ENCODE measurements at places on chromosomes 11 and 22.

DNA sequence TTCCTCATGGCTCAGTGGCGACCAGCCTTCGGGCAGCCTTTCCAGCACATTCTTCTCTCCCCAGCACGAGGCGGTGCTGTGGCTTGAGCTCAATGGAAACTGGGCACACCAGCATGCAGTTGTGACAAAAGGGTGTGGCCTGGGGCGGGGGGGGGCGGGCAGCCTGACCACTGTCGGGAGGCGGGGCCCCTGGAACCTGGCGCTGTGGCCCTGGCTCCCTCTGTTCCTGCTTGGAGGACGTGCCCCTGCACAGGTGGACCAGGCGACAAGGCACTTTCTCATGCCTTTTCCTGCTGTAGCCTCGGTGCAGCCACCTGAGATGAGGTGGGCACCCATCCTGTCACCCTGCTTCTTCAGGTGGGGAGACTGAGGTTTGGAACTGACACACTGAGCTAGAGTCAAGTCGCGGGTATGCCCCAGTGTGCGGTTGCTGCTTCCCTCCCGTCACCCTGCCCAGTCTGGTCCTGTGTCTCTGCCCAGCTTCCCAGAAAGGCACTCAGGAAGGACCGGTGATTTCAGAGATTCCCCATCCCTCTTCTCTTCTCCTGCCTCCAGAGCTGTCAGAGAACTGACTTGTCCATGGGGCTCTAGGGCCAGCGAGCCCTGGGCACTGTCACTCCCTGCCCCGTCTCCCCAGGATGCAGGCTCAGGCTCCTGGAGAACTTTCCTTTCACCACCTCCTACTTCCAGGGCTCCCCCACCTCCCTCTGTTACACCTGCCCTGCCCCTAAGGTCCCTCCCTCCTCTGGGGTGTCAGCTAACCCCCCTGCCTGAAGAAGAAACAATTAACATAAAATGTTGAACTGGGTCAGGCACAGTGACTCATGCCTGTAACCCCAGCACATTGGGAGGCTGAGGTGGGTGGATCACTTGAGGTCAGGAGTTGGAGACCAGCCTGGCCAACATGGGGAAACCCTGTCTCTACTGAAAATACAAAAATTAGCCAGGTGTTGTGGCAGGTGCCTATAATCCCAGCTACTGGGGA is 9.9 kb downstream of the B3GAT1 start:
- DNase-seq: no peak

GRCh38 chr11:35250621-35251020 is 111.7 kb downstream of the CD44 start:
- no peak for DNase-seq

DNA sequence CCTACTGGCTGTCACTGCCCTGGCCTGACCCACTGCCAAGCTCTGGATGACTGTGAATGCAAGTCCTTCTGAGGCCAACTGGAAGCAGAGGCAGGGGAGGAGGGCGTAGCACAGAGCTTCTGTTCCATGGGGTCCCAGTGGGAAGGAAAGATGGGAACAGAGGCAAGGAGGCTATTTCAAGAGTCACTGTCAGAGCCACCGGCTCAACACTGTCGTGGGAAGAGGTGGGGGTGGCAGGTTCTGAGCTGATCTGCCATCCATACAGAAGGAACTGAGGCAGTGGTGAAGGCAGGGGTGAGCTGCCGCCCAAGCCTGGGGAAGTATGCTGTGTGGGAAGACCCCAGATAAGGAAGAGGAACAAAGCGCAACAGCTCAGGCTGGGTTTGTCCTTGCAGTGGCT is 54.7 kb downstream of the SGSM3 start:
- DNase-seq: no peak

DNA sequence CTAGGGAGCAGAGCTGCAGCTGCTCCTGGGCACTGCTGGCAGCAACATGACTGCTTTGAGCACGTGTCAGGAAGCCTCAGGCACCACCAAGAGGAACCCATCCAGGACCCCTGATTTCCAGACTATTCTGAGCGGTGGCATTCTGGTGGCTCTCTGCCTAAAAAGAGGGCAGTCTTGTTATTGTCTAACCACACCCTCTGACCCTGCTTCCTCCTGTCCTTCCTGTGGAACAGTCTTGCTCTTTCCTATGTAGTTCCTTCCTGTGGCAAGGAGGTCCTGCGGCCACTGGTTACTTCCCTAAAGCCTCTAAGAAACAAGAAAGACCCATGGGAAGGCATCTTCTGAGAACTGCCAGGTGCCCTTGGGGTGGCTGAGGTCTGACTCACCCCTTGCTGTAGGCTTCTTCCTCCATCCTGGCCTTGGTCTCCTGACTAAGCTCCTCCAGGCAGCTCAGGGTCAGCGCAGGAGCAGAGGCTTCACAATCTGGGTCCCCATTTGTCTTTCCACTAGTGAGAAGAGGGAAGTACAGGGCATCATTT is 13.1 kb upstream of the LYVE1 start:
- DNase-seq: no peak

- no peak for DNase-seq
Observed at GRCh38 chr22:28949788-28950187, 66.4 kb downstream of the ZNRF3 start.

DNA sequence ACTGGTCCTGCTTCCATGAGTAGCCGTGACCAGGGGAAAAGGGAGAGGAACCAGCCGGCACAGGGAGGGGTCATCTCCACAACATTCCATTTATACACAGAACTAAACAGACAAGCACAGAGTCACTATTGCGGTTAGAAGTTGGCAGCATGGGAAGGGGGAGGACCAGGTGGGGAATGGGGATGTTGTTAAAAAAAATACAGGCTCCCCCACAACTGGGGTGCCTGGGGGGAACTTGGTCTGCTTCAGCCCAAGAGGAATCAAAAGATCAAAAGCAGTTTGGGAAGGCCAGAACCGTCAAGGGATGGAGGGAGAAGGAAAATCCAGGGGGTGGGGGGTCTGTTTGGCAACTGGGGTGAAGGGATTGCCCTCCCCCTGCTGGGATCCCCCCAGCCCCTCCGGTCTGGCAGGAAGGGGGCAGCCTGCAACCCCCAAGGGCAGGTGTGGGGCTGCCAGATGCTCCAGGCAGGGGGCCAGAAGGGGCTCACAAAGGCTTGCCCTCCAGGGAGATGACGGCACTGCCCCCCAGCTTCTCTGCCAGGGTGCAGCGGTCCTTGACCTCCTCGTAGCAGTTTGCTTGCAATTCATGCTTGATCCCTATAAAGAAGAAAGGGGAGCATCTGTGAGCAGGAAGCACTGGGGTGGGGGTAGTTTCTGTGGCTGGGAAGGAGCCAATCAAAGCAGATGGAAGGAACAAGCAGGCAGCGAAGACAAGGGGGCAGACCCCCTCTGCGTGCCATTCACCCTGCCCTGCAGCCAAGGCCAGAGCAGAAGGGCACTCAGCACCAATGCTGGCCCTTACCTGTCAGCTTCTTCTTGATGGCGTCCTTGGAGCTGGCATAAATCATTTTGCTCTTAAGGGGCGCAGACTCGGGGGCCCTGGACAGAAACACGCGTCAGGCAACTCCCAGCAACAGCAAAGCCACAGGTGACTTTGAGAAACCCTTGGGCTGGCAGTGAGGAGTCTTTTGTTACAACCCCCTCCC is 2.8 kb downstream of the CFL1 start:
- no peak for DNase-seq

- DNase-seq: no peak
Observed at GRCh38 chr11:24513479-24514218, 16.8 kb downstream of the LUZP2 start.

GRCh38 chr11:13304655-13305335 is 27.2 kb downstream of the BMAL1 start:
- DNase-seq: no peak

- no peak for DNase-seq
Observed at GRCh38 chr11:17098038-17098437, 20.6 kb upstream of the RPS13 start.

- no peak for DNase-seq
Observed at GRCh38 chr11:3164552-3165151, 458 bp downstream of the OSBPL5 start.

- no peak for DNase-seq
Observed at GRCh38 chr11:85029964-85030363, 597.2 kb downstream of the DLG2 start.

DNA sequence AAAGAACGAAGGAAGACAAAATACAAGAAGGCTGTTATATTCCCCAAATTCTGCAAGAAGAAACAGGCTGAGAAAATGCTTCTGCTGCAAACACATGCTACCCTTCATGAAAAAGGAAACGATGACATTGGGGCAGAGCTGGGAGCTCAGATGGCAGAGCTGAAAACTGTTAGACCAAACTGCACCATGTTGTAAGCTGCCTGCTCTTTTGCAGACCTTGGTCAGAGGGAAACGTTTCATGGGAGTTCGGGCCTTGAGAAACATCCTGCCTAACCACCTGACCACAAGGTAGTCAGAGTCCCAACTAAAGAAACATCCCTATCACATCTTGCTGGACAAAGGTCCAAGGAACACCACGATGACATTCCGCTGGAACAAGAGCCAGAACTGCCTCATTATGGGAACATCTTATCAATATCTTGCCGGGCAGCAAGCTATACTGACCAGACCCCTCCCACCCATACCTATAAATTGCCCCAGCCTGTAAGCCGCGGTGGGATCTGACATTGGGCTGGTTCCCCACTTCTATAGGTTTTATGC is 110.7 kb upstream of the CTSC start:
- DNase-seq: no peak

DNA sequence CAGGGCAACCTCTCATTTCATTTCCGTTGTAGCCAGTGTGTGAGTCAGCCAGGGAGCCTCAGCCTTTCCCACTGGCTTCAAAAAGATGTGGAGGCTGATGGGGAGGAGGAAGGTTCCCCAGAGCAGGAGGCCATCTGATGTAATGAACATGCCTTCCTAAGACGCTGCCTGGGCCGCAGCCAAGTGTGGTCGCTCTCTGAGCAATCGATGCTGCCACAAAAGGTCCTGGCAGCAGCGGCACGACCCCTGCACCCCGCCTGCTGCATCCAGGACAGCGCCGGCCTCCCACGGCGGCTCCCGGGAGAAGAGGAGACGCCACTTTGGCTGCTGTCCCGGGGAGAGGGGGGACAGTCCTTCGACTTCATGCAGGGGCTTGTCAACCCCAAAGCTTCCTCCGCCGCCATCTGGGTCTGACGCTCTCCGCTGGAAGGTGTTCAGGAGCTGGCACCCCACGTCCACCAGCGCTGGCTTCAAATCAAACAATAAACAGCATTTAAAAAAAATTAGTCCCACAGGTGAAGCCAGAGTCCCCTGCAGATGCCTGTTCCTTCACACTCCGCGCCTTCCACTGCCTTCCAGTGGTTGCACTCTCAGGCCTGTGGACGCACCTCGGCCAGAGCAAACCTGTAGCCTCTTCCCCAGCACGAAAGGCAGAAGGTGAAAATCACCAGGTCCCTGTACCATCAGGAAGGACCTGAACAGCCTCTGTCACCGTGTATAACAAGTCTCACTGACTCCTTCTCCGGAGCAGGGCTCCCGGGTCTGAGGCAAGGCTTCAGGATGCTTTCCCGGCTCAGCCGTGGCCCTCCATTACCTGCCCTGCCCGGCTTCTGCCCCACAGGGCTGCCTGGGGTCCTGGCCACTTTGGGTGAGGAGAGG is 930.7 kb downstream of the BRD1 start:
- no peak for DNase-seq

GRCh38 chr11:59097113-59097708 is 9.8 kb upstream of the FAM111B start:
- peak; percentile 52 for DNase-seq

GRCh38 chr11:27263046-27263445 is 100.0 kb downstream of the CCDC34 start:
- DNase-seq: no peak

DNA sequence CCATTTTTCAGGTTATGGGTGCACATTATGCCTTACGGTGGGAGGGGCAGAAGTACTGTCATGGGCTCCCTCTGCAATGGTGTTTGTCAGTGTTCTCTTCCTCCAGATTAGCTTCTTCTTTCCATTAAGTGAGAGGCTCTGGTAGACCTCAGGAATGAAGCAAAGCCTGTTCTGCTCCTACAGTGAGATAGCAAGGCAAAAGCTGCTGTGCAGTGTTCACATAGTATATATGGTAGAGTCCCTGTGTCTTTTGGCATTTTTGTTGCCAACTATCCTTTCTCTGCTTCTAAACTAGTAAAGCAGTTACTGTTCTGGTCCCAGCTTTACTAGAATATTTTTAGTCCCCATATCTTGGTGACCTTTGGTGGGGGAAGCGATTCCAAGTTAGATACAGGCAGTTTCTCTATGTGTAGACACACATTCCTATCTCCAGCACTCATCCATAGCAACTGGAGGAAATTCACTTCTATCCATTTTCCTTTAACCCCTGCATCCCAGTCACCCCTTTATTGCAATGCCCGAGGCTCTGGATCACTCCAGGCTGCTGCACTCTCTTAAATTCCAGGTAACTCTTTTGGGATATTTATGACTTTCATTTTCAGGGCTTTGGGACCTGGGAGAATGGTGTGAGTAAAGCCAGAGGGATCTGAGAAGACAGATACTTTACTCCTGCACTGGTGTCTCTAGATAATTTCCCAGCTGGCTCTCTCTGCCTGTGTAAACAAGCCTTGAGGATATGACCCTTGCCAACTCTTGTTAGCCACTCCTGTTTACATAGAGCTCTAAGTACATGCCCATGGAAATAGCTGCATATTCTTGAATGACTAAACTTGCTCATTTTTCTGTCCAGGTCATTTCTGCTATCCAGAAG is 3.9 kb upstream of the TRIM34 start:
- DNase-seq: no peak

DNA sequence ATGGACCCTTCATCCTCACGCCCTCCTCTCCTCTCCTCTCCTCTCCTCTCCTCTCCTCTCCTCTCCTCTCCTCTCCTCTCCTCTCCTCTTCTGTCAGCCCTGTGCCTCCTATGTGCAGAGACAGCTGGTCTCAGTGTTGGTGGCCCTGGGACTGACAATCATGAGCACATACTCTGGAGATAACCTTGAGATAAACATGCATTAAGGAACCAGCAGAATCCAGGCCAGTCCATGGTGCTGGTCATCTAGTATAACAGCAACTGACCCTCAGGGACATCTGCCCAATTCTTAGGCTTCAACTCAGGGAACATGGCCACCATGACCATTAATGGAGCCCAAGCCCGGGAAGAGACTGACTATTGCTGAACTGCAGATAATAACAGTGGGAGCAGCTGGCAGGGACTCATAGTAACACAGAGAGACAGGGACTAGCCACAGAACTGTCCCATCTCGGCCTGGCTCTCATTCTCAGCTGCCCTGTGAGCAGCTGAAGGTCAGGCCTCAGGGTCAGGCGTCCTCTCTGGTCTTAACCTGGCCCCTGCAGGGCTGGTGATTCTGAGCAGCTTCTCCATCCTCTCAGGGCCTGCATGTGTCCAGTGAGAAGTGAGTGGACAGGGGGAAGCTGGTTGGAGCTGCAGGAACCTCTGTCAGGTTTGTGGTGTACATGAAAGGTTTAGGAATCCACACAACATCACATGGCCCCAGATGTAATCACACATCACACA is 45.4 kb downstream of the GGTLC2 start:
- DNase-seq: no peak

DNA sequence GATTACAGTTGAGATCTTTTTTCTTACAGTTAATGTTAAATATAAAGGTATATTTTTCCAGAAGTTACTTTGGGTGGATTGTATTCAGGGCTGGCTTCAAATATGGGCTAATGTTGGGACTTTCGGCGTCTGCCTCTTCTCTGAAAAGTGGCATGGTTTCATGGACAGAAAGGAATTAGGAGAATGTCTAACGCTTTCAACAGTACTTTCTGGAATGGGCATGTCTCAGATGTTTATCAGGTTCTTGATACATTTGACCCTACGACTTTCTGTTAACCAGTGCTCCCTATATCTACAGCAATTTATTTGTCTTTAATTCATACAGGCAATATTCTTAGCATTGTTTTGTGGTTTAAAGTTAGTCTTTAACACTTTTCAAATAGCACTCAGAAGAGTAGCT is 33.7 kb downstream of the ZC3H12C start:
- DNase-seq: no peak
